ENCODE measurements at places on chromosomes 7 and 10.

DNA sequence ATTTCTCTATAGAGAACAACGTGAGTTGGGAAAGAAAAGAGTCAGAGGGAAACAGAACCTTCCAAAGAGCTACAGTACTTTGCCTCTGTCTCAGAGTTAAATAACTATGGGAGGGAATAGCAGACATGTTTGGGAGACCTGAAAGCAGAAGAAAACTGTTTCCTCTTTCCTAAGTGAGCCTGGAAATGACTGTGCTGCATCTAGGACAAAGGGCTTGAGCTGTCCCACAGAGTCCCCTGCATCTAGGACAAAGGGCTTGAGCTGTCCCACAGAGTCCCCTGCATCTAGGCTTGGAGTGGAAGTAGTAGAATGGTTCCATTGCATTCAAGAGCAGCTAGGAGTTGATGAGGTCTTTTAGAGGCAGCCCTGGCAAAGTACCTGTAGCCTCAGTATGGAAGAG is 149.7 kb downstream of the DKK1 start:
- DNase-seq, result no peak

- DNase-seq, result no peak
These were observed 5.2 kb downstream of the IKZF1 start for GRCh38 chr7:50309721-50310120.

- DNase-seq, result peak; percentile 41
These were observed 26.1 kb downstream of the FAM53B start for GRCh38 chr10:124717911-124718741.

- DNase-seq, result no peak
These were observed 34.3 kb upstream of the ADAM12 start for GRCh38 chr10:126422567-126422966.

GRCh38 chr10:100872034-100872791 is 40.5 kb upstream of the SLF2 start:
- no peak for DNase-seq
